ENCODE measurements at places on chromosomes 13 and 19. TPM values are rescaled to one million over a fixed set of nuclear protein-coding genes. Genes with fewer than 3 reads are reported as not detected.

DNA sequence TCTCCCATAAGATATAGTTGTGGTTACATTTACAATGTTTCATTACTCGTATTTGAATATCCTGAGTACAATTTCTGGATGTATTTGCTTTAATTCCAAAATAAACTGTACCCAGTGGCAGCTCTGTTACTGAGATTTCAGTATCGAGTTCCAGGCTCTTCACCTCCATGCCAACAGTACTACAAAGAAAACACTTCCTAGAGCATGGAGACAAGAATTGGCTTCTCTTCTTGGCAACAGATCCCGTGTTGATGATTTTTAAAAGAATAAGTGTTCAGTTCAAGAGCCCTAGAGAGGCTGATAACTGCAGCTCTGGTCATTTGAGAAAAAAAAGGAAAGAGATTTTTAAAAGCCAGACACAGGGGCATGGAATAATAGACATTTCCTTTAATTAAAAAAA, 302.8 kb downstream of the EFNB2 start:
- DNase-seq, result no peak

- no peak for DNase-seq
These were observed at the start of gene MAP4K1 for GRCh38 chr19:38617764-38618589. TSS of gene MAP4K1 (minus strand) at chr19:38617953. CDS start at chr19:38617895, 58 bp downstream.

GRCh38 chr13:20428666-20429644, 96.7 kb downstream of the CRYL1 start:
- DNase-seq, result peak; percentile 42

GRCh38 chr13:20671789-20672188, 31.7 kb upstream of the IL17D start:
- no peak for DNase-seq

Gene KLK14
- total RNA-seq, result not detected

GRCh38 chr19:6429419-6430221, 3.9 kb downstream of the SLC25A41 start:
- no peak for DNase-seq

DNA sequence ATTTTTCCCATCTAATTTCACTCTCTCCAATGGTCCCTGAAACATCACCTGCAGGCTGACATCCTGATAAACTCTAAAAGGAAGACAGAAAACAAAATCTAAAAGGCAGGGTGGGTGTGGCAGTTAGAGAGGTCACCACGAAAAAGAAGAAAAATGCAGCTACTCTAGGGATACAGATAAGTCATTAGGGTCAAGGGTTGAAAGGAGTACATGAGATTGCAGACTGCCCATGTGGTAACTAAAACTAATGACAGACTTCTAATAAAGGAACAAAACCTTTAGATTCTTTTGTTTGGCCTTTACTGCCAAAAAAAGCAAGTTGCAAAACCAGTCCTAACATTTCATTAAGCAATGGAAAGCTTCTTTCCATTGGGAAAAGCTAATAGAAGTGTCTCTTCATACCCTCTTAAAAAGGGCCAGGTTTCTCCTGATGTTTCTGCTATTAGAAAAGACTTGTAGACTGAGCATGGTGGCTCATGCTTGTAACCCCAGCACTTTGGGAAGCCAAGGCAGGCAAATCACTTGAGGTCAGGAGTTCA, 31.0 kb downstream of the THSD1 start:
- DNase-seq, result no peak

Gene ZNF180
- 3.8 TPM for total RNA-seq

DNA sequence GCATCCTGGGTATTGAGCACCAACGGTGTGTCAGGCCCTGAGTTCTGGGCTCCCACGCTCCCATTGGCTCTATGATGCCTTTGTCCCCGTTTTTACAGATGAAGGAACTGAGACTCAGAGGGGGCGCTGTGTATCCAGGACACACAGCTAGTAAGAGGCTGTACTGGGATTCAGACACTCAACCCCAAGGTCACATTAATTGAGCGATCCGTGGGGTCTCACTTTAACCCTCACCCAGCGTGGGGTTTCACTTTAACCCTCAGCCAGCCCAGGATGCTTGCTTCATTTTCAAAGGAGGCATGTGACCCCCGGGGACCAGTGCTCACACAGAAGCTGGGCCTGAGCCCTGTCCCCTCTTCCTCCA, 42.6 kb downstream of the CYP4F22 start:
- DNase-seq, result no peak

DNA sequence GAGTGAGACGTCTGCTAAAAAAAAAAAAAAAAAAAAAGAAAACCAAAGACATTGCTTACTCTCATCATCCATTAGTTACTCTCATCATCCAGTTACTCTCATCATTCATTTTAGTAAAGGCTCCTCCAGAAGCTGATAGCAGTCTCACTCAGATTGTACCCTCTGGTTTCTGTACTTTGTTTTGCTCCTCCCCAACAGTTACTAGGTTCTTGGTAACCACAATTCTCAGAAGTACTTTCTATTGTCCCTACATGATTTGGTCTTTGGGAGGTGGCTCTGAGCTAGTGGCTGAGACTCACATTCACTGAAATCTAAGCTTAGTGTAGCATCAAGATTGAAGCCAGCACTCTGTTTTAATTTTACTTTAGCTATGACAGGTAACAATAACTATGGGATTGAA, 14.3 kb downstream of the ERICH4 start:
- no peak for DNase-seq

- DNase-seq, result no peak
These were observed 205.0 kb downstream of the TSHZ3 start for GRCh38 chr19:31144075-31144870.

- no peak for DNase-seq
These were observed 5.7 kb upstream of the ZMYM2 start for GRCh38 chr13:19952850-19953249.

DNA sequence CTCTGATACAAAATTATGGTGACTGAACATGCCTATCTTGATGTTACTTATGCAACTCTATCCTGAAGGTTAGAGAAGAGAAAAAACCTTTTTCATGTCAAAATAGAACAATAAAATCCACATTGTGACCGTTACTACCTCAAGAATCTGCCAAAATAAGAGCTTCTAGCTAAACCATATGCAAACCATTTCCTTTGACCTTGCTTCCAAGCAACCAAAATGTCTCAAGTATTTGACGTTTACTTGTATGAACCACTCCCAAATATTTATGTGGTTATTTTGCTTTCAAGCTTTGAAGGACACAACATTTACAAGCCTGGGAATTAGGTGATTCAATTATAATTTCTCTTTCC, 13.9 kb downstream of the FOXO1 start:
- no peak for DNase-seq

GRCh38 chr13:77548095-77548494, 12.6 kb downstream of the SCEL start:
- DNase-seq, result no peak
